ENCODE measurements at places on chromosomes 5 and 9.

DNA sequence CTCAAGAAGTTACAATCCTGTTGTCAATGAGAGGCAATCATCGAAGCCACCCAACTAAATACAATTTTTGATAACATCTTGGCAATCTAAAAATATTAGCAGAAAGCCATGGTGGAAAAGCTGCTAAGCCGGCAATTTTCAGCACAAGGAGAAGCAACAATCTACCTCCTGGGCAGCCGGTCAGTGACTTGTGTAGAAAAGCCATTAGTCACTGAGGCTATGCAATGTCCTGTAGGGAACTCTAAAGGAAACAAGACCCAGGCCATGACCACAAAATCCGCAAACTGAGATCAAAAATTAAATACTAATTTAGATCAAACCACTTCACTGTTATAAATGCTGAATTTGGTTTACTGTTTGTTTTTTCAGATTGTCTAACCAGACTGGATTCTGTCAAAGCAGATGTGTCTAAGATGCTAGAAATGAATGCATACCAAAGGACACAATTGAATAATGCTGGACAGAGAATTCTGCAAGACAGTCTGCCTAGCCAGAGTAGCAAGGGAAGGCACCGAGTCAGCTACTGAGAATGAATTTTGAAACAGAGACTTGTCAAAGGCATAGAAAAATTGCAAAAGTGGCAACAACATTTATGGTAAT is 384.8 kb downstream of the PRELID2 start:
- no peak for DNase-seq

DNA sequence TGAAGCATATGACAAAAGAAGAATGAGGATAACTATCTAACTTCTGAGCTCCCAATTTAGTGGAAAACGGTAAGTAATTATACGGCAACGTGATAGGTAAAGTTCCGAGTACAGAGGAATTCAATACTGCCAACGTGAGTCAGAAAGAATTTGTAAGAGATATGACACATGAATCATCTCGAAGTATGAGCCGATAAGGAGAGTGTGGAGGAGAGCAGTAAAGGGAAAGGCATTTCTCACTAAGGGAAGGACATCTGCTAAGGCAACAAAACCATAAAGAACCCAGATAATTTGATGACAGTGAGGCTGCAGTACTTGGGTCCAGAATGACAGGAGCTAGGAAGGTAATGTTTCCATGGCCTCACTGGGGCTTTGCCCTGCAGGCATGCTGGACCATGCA is 11.0 kb downstream of the MPDZ start:
- DNase-seq = no peak

GRCh38 chr5:112917453-112917995 is 4.5 kb downstream of the REEP5 start:
- DNase-seq = no peak

DNA sequence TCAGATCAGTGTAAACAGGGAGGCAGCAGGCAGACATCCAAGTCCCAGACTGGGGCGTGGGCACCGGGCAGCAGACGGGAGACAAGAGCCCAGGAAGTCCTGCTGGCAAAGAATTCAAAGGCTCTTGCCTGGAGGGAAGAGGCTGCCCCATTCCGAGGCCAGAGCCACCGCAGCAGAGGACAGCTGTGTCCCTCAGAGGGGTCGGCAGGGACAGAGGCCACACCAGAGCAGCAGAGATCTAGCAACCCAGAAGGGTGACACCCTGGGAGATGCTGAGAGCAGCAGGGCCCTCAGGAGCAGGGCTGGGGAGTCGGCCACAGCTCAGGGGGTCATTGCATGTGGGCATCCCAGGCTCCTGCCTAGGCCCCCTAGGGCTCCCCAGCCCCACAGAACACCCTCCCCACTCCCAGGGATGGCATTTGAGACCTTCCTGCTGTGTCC is 29.1 kb downstream of the ADAMTS2 start:
- no peak for DNase-seq

DNA sequence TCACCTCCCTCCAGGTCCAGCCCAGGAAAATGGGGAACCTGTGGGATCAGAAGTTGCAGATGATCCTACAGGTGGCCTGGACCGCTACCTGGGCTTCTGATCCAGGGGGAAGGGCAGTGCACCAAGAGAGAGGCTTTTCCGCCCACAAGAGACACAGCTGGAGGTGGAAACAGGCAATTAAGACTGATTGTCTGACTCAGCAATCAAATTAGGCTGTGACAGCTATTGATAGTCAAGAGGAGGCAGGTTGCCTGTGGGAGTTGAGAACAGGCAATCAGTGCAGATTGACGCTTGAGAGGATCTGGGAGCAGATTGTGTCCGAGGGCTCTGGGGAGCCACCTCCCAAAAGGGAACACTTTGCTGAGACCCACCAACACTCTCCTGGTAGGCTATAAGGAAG is 71.1 kb upstream of the SLC44A1 start:
- DNase-seq = no peak

GRCh38 chr9:121316852-121317373 is 49.0 kb downstream of the GSN start:
- no peak for DNase-seq

GRCh38 chr5:110031402-110032140 is 341.8 kb downstream of the MAN2A1 start:
- DNase-seq = no peak

DNA sequence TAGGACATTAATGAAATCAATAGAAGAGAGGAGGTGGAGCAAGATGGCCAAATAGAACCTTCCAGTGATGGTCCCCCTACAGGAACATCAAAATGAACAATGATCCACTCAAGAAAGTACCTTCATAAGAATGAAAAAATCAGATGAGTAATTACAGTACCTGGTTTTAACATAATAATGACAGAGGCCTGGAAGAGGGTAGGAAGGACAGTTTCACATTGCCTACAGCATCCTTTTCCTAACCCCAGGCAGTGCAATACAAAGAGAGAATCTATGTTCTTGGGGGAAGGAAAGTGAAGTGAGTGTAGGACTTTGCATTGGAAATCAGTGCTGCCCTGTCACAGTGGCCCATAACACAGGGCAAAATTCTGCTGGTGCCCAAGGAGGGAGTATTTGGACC is 81.2 kb upstream of the SPTLC1 start:
- no peak for DNase-seq

GRCh38 chr5:124669956-124670721 is 76.3 kb downstream of the ZNF608 start:
- no peak for DNase-seq

GRCh38 chr9:89400403-89401116 is 82.3 kb downstream of the SECISBP2 start:
- DNase-seq = peak; percentile 90

- DNase-seq = no peak
Measured at GRCh38 chr9:113436728-113437515, 26.4 kb downstream of the C9orf43 start.

- DNase-seq = no peak
Measured at GRCh38 chr5:109668668-109669422, 20.9 kb upstream of the MAN2A1 start.

- DNase-seq = no peak
Measured at GRCh38 chr5:176388003-176388443, 375 bp downstream of the NOP16 start.

Data from inflammatory macrophage (primary cell).